ENCODE measurements at places on chromosomes 16 and 17. TPM values are rescaled to one million over a fixed set of nuclear protein-coding genes. Genes with fewer than 3 reads are reported as not detected.

DNA sequence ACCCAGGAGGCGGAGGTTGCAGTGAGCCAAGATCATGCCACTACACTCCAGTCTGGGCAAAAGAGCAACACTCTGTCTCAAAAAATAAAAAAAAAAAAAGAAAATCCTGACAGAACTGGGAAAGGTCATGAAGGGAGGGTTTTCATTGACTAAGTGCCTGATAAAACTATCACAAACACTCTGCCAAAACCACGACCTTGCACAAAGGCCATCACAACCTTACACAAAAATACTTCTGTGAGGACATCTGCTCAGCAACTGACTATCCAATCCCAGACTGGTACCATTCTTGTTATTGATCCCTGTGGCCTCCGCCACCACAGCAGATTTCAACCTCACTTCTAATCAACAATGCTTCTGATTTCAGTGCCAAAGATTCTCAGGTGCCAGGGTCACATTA, 40.1 kb downstream of the MPHOSPH6 start:
- no peak for DNase-seq

The CD300LB gene
- not detected for total RNA-seq

GRCh38 chr17:55140809-55141208, 124.0 kb upstream of the HLF start:
- no peak for DNase-seq

DNA sequence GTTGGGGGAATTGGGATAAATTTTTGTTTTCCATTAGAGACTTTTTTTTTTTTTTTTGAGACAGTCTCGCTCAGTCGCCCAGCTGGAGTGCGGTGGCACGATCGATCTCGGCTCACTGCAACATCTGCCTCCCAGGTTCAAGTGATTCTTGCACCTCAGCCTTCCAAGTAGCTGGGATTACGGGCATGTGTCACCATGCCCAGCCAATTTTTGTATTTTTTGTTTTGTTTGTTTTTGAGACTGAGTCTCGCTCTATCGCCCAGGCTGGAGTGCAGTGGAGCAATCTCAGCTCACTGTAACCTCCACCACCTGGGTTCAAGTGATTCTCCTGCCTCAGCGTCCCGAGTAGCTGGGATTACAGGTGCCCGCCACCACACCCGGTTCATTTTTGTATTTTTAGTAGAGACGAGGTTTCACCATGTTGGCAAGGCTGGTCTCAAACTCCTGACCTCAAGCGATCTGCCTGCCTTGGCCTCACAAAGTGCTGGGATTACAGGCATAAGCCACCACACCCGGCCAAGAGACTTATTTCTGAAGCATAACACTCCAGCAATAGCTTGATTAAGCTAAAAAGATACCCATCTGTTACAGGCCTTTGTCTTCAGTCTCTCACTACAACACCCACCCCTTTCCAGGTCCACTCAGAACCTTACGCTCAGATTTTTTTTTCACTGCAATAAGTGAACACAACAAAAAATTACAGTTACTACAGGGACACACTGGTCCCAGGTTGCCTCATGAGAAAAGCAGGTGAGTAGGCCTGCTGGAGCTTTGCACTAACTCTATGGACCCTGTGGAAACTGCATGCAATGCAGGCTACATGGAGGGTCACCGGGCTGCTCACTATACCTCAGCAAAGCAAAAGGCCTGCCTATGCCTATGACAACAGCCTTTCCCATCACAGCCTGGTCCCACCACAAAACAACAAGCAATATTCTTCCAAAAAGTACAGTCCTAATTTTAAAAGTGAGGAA, 34.6 kb downstream of the KANSL1 start:
- DNase-seq: no peak

- peak; percentile 78 for DNase-seq
Measured at GRCh38 chr16:69709456-69710084, 16.8 kb downstream of the NQO1 start.

The FSCN2 gene
- total RNA-seq: 6.7 TPM

- DNase-seq: no peak
Measured at GRCh38 chr17:42340691-42341127, 47.5 kb downstream of the STAT3 start.

GRCh38 chr17:33115366-33115765, 123.7 kb downstream of the SPACA3 start:
- no peak for DNase-seq

- DNase-seq: peak; percentile 34
Measured at GRCh38 chr17:53032861-53033271, 789.9 kb upstream of the KIF2B start.

GRCh38 chr16:51994597-51994996, 552.3 kb downstream of the TOX3 start:
- no peak for DNase-seq
